ENCODE measurements at places on chromosomes 2 and 18.

GRCh38 chr2:85455552-85456090, 37.1 kb downstream of the SH2D6 start:
- no peak for DNase-seq

GRCh38 chr2:63790906-63791305, 50.8 kb upstream of the UGP2 start:
- no peak for DNase-seq

GRCh38 chr18:36095936-36096519, 28.7 kb upstream of the RPRD1A start:
- DNase-seq, result peak; percentile 64

GRCh38 chr18:43539862-43540261, 262.6 kb upstream of the SYT4 start:
- DNase-seq, result no peak

- DNase-seq, result no peak
Measured at GRCh38 chr2:56576001-56576400, 392.2 kb downstream of the CCDC85A start.

DNA sequence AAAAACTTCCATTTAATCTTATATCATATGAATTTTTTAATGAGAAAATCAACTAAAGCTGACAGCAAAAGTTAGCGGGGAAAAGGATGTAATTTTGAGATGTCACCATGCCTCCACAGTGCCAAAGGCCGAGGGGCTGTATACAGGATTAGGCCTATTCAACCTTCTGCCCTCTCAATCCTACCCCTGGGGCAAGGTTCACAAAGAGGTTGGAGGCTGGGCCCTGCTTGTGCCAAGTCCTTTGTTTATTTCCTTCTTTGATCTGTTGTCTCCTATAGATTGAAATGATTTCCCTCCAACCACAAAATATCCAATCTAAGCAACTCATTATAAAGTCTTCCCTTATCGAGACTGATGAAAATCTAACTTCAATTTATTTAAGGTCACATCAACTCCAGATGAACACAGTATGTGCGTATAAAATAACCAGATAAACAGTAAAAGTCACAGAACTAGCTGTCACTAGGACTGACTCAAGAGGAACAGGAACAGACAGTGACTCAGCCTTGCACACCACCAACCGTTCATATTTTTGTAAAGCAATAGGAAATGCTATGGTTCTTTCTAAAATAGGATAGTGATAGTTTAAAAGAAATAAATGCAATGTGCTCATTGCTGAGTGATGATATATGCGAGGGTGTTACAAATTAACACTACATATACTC, 95.8 kb downstream of the SLC25A12 start:
- DNase-seq, result no peak

GRCh38 chr18:26650310-26651268, 102.2 kb upstream of the KCTD1 start:
- no peak for DNase-seq

DNA sequence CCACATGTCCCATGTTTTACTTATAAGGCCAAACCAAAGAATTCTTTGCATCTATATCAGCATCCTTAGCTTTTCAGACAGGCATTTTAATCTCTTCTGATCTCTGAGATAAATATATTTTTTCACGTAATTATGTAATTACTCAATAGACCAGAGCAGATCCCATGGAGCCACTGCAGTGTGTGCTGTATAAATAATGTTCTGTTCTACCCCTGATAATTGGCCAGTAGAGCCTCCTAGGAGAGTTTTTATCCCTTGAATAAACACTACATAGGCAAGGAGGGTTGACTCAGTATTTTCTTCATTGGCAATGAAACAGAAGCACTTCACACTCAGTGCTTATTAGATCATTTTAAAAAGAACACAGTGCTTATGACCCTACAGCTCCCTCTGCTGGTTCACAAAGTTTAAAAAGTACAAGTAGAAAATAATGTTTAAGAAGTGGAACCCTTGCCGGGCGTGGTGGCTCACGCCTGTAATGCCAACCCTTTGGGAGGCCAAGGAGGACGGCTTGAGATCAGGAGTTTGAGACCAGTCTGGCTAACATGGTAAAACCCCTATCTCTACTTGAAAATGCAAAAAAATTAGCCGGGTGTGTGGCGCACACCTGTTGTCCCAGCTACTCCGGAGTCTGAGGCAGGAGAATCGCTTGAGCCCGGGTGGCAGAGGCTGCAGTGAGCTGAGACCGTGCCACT, 91.9 kb downstream of the PPP1R1C start:
- DNase-seq, result peak; percentile 90

- no peak for DNase-seq
Measured at GRCh38 chr18:50410894-50411293, 36.0 kb downstream of the SKA1 start.

DNA sequence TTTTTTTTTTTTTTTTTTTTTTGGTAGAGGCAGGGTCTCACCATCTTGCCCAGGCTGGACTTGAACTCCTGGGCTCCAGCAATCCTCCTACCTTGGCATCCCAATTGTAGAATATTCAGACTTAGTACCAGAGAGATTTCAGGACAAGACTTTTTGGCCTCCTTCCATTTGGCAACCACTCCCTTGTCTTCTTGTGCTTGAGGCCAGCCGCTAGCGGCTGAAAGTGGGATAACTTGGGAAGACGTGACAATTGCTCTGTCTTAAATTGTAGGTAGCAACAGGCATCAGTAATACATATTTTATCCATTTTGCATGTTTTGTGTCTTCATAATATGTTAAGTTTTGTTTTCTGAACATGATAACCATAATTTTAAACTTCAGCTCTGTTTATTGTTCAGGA, 53.3 kb upstream of the TTN start:
- no peak for DNase-seq

DNA sequence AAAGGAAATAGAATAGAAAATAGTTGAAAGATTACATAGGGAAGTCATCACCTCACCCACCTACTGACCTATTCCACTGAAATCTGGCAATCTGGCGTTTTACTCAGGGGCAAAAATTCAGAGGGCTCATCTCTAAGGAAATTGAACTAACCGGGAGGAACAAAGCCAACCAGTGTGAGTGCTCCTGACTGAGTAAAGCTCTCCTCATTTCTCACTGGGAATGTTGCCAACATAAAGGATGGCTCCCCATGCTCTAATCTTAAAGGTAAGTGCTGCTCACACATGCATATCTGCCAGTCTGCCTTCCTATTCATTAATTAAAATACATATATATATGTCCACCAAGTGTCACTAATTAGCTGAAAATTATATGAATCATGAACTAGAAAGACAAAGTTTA, 13.5 kb upstream of the DOK6 start:
- peak; percentile 79 for DNase-seq

DNA sequence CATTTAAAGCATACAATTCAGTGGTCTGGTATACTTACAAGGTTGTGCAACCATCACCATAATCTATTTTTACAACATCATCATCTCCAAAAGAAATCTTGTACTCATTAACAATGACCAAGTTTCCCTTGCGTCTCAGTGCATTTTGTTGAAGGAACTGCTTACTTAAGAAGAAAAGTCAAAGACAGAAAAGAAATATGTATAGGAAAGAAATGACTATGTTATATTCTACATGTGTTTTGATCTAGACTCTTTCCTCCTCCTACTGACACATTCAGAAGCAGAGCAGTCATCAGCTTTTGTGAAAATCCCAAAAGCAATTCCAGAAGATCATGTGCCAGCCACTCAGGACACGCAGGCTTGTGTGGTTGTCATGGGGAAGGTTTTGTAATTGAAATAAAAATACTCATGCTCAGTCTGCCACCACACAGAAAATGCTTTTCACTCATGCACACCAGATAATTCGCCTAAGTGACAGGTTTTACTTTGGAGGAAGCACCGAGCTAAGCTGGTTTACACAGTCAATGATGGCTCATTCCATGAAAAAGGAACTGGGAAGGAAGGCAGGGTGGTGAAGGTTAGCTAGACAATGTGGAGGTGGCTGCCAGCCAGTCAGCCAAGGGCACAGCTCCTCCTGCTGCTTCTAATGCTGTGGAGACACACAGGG, 158.5 kb upstream of the REV1 start:
- no peak for DNase-seq

- DNase-seq, result no peak
Measured at GRCh38 chr2:129922571-129923264, 56.7 kb upstream of the RAB6C start.

- no peak for DNase-seq
Measured at GRCh38 chr18:63312019-63312409, 7.6 kb downstream of the BCL2 start.

GRCh38 chr18:50849419-50849821, 29.5 kb upstream of the ME2 start:
- no peak for DNase-seq

- DNase-seq, result no peak
Measured at GRCh38 chr2:55668956-55669355, 24.7 kb downstream of the PNPT1 start.

DNA sequence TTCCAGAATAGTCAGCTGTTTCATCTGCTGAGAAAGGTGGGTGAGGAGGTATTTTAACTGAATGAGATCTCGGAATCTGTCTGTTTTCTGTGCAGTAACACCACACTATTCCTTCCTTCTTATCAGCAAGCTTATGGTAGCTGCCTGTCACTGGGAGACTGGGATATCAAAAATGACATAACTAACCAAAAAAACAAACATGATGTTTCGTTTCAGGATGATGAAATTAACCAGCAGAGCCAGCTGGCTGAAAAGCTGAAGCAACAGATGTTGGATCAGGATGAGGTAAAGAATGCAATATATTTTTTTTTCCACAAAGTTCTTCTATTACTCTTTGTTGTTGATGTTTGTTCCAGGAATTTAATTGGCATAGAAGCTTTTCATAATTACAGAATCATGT, 59.8 kb upstream of the LYPD6B start:
- DNase-seq, result no peak

- no peak for DNase-seq
Measured at GRCh38 chr2:106963156-106963555, 77.2 kb upstream of the ST6GAL2 start.

DNA sequence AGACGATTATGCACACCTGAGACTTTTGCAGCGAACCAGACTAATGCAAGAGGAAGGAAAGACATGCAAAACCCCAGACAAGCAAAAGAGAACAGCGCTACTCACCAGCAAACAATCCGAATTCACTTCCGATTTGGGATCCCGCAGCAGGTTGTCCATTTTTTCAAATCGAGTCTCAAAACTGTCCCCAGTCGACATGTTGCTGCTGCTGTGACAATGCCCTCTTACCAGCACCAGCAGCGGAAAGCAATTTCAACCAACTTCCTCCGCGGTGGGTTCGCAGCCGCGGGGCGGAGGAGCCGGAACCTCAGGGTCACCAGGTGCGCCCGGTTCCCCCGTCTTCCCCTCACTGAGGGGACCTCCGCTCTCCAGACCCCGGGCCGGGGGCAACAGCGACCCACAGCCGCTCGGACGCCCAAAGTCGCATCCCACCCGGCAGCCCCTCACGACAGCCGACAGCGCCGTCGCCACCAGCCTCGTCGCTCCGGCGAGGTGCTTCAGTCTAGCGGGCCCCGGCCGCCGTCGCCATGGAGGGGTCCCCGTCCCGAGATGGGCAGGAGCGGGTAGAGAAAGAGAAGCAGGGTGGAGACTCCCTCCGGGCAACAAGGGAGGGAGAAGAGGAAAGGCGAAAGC, 784 bp downstream of the ROCK1 start:
- peak; percentile 70 for DNase-seq

GRCh38 chr18:74234326-74235171, 57.2 kb downstream of the CYB5A start:
- no peak for DNase-seq

DNA sequence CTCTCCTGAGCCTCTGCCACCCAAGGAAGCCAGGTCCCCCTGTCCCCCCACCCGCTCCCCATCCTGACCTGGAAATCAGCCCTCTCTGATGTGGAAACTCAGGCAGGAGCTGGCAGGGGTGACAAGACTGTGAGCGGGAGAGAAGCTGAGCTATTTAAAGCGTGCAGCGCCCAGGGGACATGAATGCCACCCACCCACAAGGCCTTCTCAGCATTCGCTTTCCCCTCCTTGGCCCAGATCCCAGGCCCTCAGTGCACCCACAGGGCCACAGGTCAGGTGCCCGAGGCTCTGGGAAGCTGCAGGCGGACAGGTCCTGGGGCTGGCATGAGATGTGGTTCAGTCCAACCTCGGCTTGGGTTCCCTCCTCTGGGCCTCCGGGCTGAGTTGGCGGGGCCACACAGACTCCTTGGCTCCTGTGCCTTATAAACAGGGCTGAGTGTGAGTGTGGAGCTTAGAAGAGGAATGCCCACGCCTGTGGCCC, 168.3 kb downstream of the SMAD7 start:
- no peak for DNase-seq

DNA sequence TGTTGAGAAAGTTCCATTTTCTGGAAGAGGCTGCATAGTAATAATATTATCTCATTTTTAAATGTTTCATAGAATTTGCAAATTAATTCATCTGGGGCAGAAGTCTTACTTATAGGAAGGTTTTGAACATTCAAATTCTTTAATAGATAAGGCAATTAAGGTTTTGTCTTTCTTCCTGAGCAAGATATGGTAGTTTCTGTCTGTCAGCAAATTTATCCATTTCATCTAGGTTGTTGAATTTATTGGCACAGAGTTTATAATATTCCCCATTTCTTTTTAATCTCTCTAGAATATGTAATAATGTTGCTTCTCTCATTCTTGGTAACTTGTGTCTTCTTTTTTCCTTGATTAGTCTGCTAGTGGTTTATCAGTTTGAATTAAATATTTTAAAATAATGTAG, 90.2 kb upstream of the EPB41L5 start:
- no peak for DNase-seq

DNA sequence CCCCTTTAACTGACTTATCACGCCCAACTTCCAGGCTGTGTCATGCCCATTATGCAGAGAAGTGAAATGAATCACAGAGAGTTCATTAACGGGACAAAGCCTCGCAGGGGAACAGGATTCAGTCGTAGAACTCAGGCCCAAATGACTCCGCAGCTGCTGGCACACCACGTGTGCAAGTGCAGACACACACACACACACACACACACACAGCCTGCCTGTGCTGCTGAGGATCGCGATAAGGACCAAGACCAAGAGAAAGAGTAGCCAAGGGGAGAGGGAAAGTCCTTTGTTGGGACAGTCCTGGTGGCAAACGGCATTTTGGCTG, 90.0 kb upstream of the TAF1B start:
- DNase-seq, result peak; percentile 20

DNA sequence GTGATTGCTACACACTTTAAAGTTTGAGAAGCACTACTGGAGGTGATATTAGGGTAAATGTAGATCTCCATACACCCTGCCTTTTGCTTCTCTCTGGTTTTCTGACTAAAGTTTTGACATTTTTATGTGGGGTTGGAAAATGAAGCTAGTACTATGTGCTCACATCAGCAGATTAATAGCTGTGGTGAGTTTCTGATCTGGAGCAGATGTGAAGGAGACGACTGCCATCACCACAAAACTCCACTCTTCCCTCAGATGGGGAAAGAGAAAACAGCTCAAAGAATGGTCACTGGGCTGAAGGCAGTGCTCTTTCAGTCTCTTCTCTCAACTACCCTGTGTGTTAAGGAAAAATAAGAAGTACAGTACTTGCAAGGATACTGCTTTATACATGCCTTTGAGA, 37.2 kb downstream of the PLEKHA3 start:
- DNase-seq, result no peak

All from NCI-H146 (cell line).